Myocyte (in vitro differentiated cells): ENCODE measurements at places on chromosomes 1 and 21. TPM values are rescaled to one million over a fixed set of nuclear protein-coding genes. Genes with fewer than 3 reads are reported as not detected.

The HHAT gene
- 24.8 and 36.5 TPM in 2 replicates for total RNA-seq

The KCNT2 gene
- 0.62 and 1.1 TPM in 2 replicates for total RNA-seq

GRCh38 chr1:15671430-15671829, 12.7 kb upstream of the PLEKHM2 start:
- no peak for DNase-seq

- DNase-seq: no peak
These were observed 4.4 kb downstream of the ATP1B1 start for GRCh38 chr1:169110689-169111447.

DNA sequence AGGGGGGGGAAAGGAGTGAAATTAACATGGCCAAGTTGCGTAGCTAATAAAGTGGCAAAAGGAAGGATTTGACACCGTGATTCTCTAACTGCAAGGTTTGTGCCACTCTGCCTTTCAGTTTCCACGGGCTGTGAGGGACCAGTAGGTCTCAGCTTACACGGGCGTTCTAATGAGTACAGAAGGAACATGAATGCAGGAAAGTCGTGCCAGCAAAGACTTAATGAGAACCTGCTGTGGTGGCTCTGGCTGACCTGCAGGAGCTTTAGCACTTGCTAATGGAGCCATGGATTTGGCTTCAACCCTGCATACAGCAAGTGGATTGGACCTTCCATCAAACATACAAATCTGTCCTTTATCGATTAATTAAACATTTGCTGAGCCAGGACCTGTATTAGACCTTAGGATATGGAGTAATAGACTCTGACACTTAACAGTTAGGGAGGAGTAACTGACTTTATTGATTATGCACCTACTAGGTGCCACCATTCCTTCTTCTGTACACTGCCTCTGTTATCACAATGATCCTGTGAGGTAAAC, 15.1 kb upstream of the PITHD1 start:
- DNase-seq: no peak
